Cerebellar nuclear complex (tissue), 1 donor: ENCODE measurements at places on chromosomes 5 and 9.
A peak's percentile ranks its signal among the peaks of the same experiment; 100 is the strongest.

DNA sequence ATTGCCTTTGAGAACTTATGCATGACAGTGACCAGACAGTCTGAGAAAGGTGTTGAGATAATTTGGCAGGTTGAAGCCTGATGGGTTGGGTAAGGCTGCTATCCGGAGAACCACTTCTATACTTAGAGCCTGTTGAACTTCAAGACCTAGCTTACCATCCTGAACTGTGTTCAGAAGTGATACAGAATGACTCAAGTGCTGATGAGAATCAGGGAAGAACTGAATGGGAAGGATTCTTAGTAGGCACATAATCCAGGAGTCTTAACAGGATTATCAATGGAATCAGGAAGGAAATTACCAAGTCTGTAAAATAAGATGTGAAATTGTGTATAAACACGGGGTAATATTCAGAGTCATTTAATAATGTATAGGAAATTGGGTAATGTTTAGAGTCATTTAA, 9.0 kb upstream of the PAPPA start:
- DNase-seq = no peak

DNA sequence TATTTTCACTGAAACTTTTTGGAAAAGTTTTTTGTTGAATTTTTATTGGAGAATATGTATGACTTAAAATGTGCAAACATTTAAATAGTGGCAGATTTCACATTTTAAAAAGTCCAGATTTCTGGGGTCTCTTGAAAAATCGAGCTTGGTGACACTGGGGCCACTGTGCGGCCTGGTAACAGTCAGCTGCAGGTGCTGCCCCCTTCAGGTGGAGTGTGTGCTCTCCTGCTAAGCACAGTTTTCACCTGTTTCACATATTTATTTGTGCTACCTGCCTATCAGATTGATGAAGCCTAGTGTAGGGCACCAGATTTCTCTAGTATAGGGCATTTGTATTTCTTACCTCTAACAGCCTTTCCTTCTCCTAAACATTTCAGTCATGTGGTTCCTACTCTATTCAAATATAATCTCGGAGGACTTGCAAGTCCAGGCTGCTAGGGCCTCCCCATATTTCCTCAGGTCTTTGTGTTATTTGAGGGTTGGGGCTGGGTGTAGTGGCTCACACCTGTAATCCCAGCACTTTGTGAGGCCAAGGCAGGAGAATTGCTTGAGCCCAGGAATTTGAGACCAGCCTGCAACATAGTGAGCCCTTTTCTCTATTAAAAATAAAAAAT, 95.8 kb upstream of the KLF9 start:
- no peak for DNase-seq

- no peak for DNase-seq
Observed at GRCh38 chr5:93893075-93893474, 151.7 kb upstream of the POU5F2 start.

DNA sequence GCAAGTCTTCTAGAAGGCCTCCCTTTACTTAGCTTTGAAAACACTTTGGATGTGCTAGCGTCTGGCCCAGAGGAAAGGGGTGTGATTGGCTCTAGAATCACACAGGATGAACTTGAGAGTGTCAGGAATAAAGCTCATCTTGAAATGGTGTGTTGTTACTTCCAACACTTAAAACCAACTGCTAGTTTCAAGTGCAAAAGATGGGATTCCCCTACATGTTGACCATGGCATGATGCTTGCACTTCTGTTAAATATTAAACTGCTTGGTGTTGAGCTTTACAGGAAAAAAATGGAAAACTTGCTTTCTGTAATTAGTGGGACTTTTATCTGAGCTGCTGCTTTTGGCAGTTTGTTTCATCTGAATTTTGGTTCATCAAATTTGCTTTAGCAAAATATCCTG, 261.1 kb downstream of the MED10 start:
- no peak for DNase-seq

DNA sequence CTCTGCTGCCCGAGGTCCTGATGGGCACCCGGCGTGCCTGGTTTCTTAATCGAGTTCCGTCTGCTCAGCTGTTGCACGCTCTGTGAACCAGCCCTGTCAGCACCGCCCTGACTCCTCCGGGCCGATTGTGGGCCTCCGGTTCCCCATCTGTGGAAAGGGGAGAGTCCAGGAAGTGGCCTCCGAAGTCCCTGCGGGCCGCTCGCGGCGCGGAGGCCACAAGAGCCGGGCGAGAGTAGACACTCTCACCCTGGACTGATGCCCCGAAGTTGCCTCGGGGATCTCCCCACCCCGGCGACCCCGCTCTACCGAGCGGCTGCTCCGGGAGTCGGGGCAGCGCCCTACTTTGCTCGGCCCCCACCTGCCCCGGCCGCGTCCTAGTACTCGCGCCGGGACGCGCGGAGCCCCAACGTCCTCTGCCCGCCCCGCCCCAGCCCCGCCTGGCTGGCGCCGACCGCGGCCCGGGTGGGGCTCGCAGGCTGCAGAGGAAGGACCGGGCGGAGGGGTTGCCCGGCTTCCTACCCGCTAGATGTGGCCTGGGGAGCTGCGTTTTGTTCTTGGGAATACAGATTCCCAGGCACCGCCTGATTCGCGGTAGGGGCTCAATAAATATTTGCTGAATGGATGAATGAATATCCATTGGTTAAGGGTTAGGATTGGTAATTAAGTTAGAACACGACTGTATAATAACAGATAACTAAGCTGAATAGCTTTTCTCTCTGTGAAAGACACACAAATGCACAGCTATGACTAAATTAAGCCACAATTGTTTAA, 935 bp upstream of the ZNF367 start:
- no peak for DNase-seq

DNA sequence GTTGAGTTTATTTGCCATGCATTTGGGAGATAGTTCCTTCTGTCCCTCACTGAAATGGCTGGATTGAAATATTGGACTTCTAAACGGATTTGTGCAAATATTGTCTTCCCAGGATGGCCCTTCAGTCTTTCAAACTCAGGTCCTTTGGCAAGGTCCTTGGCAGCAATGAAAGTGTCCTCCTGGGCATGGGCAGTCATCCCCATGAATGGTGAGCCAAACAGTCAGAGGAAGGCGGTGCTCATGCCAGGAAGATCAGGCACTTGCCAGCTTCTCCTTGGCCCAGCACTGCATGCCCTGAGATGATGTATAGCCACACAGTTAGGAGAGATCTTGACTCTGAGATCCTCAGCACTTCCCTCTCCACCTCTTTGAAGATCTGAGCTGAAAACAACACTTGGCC, 221.4 kb upstream of the KLF4 start:
- DNase-seq = peak; percentile 57
